ENCODE measurements at places on chromosomes 2 and 18.

GRCh38 chr18:12686100-12686499 lies 16.4 kb downstream of the CEP76 start:
- no peak for DNase-seq

DNA sequence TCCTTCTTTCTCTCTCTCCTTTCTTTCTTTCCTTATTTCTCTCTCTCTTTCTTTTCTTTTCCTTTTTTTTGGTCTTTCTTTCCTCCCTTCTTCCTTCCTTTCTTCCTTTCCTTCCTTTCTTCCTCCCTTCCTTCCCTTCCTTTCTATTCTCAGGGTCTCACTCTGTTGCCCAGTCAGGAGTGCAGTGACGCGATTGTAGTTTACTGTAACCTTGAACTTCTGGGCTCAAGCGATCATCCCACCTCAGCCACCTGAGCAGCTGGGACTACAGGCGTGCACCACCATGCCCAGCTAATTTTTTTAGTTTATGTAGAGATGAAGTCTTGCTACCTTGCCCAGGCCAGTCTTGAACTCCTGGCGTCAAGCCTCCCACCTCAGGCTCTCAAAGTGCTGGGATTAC lies 83.8 kb upstream of the PPM1B start:
- DNase-seq = no peak

DNA sequence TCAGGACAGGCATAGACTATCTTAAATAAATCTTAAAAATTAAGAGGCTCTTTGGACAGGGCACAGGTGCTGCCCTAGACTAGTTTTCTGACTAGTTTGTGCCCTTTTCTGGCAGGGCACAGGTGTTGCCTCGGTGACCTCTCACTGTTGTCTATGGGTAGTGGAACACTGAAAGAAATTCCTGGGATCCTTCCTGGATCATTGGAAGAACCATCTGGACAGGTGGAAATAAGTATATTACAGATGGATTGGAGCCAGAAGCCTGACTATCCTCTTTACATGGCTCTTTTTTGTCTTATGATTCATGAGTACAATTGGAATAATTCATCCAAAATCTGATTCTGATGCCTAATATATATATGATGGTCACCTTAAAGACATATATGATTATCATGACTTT lies 286.6 kb downstream of the RIT2 start:
- no peak for DNase-seq

- DNase-seq = no peak
Measured at GRCh38 chr2:209424199-209424701, 403 bp downstream of the MAP2 start.

DNA sequence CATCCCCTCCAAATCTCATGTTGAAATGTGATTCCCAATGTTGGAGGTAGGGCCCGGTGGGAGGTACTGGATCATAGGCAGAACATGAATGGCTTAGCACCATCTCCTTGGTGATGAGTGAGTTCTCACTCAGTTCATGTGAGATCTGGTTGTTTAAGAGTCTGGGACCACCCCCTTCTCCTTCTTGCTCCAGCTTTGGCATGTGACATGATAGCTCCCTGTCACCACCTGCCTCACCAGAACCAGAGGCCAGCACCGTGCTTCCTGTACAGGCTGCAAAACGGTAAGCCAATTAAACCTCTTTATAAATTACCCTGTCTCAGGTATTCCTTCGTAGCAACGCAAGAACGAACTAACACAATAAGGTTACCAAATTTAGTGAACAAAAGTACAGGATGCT lies 95.4 kb downstream of the ZBTB7C start:
- DNase-seq = no peak

- no peak for DNase-seq
Measured at GRCh38 chr2:231138699-231139098, 13.9 kb upstream of the HTR2B start.

Data from cortex of kidney (tissue), 1 donor.